Right ventricle myocardium inferior (tissue), 1 donor: ENCODE measurements at places on chromosomes 2 and 18. TPM values are rescaled to one million over a fixed set of nuclear protein-coding genes. Genes with fewer than 3 reads are reported as not detected.
A peak's percentile ranks its signal among the peaks of the same experiment; 100 is the strongest.

- DNase-seq, result no peak
Measured at GRCh38 chr2:145075454-145076062, 555.6 kb upstream of the ZEB2 start.

DNA sequence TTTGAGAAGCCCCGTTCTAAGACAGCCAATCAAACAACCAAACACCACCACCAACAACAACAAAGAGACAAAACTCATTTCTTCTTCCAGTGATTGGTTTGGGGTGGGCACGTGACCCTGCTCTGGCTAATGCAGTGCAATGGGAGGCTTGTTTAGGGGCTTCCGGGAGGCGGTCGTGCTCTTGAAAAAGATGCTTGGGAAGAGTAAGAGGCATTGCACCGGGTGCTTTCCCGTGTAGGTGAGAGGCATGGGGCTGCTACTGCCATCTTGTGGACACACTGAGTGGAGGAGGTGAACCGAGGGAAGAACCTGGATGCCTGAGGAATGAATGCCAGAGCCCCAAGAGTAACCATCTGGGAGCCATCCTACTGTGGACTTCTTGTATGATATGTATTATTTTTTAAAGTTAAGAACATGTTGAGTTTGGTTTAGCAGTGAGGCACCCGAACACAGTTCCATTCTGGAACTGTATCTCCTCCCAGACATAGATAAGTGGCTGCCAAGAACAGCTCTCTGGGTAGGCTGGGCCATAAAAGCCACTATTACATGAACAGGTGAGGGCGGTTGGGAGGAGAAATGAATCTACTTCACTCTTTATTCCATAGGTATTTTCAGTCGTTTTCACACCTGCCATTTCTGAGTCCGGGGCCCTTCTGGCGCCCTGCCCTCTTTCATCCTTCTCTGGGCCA is 19.1 kb upstream of the ARHGAP25 start:
- peak; percentile 62 for DNase-seq

SNTG2 gene
- 2.4 TPM for total RNA-seq

NEUROD1 gene
- total RNA-seq, result not detected

GRCh38 chr2:160968183-160968582 is 192.0 kb upstream of the TANK start:
- DNase-seq, result no peak

GRCh38 chr18:79699653-79700052 is 20.1 kb downstream of the CTDP1 start:
- no peak for DNase-seq

DNA sequence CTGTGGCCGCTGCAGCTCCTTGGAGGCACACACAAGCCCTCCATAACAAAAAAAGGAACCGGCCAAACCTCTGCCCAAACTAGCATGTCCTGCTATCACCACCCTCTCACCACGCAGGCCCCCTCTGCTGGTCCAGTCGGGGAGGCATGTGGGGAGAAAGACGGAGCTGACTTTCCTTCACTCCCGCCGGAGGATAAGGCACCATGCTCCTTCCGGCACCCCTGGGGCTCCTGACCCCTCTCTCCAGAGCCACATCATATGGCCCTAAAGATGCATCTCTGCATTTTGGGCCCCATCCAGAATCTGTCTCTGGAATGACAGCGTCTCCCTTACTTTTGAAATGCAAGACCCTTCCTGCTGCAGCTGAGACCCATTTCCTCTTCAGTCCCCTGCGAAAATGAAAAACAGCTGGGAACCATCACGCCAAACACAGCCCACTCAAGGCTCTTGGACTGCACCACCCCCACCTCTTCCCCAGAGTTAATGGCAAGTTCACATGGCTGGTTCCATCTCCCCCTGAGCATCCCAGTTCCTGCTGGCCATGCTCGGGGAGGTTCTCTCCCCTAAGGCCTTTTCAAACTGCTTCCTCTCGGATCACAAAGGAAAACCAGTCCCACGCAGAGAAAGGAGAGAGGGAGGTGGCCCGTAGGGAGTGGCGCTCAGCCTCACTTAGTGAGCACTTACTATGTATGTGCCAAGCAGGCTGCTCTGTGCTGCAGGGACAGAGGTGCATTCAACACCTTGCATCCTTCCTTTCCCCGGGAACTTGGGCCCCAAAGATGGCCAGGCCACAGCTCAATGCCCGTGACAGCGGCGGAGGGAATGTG is 35.2 kb upstream of the MLPH start:
- peak; percentile 68 for DNase-seq

PLGLB1 gene
- 1.4 TPM for total RNA-seq

- no peak for DNase-seq
Measured at GRCh38 chr2:159725713-159726112, 13.4 kb downstream of the MARCHF7 start.

GRCh38 chr2:225662101-225662500 is 262.6 kb downstream of the NYAP2 start:
- DNase-seq, result no peak

FTCDNL1 gene
- 3.0 TPM for total RNA-seq

DNER gene
- total RNA-seq, result 3.3 TPM

DNA sequence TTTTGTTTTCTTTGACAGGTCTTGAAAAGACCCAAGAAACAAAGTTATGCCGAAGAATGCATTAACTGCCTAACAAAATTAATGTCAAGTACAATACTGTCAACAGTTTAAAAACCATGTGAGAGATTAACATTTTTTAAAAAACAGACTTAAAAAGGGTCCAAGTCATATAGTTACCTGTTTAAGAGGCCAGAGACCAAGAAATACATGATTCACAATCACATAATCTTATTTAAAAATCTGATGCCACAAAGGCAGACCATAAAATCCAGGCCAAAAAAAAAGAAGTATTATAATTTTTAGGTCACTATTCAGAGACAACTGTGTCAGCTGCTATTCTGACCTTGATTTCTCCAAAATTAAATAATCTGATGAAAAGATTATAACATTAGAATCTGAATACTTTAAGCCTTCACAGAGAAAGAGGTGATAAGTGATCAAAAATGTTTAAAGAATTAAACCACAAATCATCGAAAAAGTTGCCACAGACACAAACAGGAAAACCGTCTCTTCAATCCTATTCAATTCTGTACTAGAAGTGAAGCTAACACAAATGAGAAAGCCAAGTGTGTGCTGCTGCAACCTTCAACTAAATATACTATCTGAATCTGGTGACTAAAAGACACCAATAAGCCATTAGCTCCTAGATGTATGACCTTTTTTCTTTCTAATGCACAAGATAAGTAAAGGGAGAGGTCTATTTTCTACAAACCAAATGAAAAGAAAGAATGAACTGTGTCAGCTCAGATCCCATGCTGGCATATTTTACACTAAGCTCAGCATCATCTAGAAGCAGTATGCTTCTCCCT is 286.0 kb downstream of the ZEB2 start:
- DNase-seq, result no peak

STARD6 gene
- not detected for total RNA-seq

ALPP gene
- not detected for total RNA-seq

DNA sequence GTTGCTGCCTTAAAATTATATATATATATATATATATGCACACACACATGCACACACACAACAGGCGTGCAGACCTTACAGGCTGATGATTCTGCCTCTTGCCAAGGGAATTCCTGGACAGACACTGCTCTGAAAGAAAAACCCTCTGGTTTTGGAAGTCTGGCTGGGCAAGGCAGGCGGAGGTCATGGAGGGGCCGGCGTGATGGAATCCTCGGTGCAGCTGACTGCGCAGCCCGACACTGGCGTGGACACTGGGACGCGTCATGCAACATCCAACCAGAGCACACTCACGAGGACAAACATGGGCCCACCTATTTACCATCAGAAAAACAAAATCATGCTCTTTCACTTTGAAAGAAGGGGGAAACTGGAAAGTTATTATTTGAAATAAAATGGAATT is 235.3 kb downstream of the ZNF516 start:
- DNase-seq, result no peak

MZT2A gene
- 401 TPM for total RNA-seq

DNA sequence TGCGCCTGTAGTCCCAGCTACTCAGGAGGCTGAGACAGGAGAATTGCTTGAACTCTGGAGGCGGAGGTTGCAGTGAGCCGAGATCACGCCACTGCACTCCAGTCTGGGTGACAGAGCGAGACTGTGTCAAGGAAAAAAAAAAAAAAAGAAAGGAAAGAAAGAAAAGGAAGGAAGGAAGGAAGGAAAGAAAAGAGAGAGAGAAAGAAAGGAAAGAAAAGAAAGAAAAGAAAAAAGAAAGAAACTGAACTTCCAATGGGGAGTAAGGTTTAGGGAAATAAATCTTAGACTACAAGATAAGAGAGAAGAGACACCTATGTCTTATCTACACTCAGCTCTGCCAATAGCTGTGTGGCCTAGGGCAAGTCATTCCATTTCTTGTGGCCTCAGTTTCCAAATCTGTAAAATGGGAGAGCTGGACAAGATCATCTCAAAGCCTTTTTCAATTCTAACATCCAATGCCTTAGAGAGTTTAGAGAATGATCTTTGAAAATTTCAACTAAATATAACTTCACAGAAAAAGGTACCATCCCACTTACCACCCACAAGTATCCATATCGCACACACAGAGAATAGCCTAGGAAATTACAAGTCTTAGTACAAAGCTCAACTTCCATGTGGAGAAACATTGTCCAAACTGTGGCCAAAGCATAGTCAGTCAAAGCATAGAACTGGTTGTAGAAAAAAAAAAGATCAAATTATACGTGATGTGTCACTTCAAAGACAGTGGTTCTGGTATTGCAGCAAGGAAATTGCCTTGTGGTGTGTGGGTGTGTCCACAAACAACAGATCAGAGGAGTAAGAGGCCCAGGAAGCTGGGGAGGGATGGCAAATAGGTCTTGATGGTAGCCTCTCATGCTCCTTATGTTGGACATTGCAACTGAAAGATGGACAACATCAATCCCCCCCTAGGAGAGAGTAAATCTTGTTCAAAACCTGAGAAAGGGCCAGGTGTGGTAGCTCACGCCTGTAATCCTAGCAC is 42.4 kb downstream of the SLC14A2 start:
- DNase-seq, result no peak

DNA sequence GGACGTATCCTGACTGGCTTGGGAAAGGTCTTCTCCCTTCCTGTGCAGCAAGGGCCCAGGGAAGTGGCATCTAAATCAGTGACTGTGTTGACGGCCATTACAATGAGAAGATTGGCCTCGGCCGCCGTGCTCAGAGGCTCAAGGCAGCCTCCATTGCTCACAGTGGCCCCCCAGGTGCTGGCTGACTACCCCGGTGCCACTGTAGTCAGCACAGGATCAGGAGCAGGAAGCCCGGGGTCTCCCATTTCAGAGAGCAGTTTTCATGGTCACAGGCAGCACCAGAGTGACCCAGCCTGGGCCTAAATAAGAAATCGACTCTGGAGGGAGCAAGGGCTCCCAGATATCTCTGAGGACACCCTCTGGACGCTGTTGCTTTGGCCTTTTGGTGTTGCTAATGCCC is 219.4 kb upstream of the ARL4C start:
- no peak for DNase-seq

GRCh38 chr2:37449761-37450296 is 105.4 kb downstream of the QPCT start:
- no peak for DNase-seq

RTP5 gene
- total RNA-seq, result not detected

- DNase-seq, result no peak
Measured at GRCh38 chr2:66270247-66270646, 164.7 kb upstream of the MEIS1 start.

- no peak for DNase-seq
Measured at GRCh38 chr2:229713371-229714079, 830 bp downstream of the DNER start.

PLEKHH2 gene
- total RNA-seq, result 1.1 TPM

- no peak for DNase-seq
Measured at GRCh38 chr2:206494061-206494460, 50.7 kb downstream of the ADAM23 start.

DNA sequence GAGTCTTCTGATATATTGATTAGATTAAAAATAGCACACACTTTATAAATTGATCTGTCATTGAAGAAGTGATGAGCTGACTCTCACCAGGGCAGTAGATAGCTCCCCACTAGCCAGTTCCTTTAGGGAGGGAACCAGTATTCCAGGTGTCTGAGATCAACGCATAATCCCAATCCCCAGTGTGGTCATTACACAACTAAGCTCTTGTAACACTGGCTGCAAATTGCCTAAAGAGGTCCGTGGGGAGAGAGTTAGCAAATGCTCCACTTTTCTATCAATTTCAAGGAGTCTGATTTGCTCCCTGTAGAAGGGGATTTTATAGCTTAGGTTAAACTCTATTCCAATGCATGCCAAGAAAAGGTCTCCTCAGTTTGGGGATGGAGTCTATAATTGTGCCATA is 7.7 kb downstream of the SLC14A1 start:
- no peak for DNase-seq

GRCh38 chr2:81979086-81979485 is 1674.5 kb upstream of the LRRTM1 start:
- no peak for DNase-seq

LOXHD1 gene
- total RNA-seq, result 0.35 TPM

- DNase-seq, result no peak
Measured at GRCh38 chr2:6309415-6310255, 556.1 kb downstream of the CMPK2 start.
